ENCODE measurements at places on chromosomes 11 and 22. TPM values are rescaled to one million over a fixed set of nuclear protein-coding genes. Genes with fewer than 3 reads are reported as not detected.

DNA sequence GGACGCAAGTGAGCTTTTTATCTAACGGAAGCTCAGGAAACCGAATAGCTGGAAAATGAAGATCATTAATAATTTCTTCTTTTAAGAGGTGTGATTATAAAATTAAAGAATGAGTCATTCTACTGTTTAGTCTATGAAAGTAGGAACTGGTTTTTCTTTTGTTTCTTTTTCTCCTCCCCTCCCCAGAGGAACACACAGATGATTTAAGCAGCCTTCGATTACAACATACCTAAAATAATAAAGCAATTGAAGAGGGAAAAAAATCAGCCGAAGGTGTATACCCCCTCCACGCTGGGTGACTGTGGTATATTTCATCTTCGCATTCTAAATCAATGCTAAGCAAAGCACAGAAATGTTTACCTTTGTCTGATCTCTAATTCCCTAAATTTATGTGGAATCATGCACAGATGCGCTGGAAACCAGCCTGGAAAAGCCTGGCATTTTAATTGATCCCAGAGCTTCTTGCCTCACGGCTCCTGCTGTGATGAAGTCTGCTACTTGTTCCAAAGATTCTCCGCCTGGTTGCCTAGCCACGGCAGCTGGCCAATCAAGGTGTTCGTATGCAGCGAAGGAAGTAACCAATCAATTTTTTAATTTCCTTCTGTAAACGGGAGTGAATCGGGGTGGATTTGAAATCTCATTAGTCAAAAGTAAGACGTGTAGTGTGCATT lies 133.9 kb downstream of the FANCF start:
- DNase-seq, result no peak

- no peak for DNase-seq
Measured at GRCh38 chr22:24097961-24098391, 83.3 kb upstream of the SUSD2 start.

The SERPIND1 gene
- polyA plus RNA-seq, result 0.37 TPM

GRCh38 chr11:76810151-76810853 lies 27.1 kb downstream of the TSKU start:
- no peak for DNase-seq

- no peak for DNase-seq
Measured at GRCh38 chr11:8917157-8917825, 6.3 kb downstream of the AKIP1 start.

GRCh38 chr22:16961477-16962186 lies 46.4 kb downstream of the GAB4 start:
- no peak for DNase-seq

The IL18BP gene
- 10.0 TPM for polyA plus RNA-seq

The NXPE4 gene
- not detected for polyA plus RNA-seq

Measured in left lung (tissue), 14 donors.